Uterus (tissue), 4 donors: ENCODE measurements at places on chromosomes 3 and 15. TPM values are rescaled to one million over a fixed set of nuclear protein-coding genes. Genes with fewer than 3 reads are reported as not detected.

C2CD4B gene
- not detected for total RNA-seq

GPR87 gene
- 0.21 TPM for total RNA-seq

ZIC1 gene
- not detected for total RNA-seq

NCEH1 gene
- 5.8 TPM for total RNA-seq

LRTM1 gene
- total RNA-seq = not detected

FAM3D gene
- total RNA-seq = not detected

ZCWPW2 gene
- not detected for total RNA-seq

CTXN2 gene
- total RNA-seq = not detected

ARID3B gene
- 3.5 TPM for total RNA-seq

- no peak for DNase-seq
Observed at GRCh38 chr15:100658895-100659294, 56.5 kb downstream of the ASB7 start.

- no peak for DNase-seq
Observed at GRCh38 chr3:8824238-8824637, 54.8 kb upstream of the OXTR start.

DNA sequence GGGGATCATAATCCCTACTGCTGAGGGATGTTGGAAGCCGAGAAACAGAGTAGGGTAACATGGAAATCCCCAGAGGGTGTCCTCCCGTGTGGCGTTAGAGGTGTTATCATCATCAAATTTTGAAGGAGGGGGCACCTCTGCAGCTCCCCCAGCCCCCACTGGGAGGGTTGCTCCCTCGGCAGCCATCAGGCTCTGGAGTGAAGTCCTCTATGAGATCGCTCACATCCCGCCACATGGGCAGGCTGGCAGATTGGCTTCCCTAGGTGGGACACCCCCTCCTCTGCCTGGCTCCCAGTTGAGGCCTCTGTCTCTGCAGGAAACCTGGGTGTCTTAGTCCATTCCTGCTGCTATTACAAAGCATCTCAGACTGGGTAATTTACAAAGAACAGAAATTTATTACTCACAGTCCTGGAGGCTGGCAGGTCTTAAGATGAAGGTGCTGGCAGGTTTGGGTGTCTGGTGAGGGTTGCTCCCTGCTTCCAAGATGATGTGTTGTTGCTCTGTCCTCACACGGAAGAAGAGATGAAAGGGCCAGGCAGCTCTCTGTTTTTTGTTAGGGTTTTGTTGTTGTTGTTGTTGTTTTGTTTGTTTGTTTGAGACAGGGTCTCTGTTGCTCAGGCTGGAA, 120.5 kb downstream of the NUP210 start:
- DNase-seq = no peak

DNA sequence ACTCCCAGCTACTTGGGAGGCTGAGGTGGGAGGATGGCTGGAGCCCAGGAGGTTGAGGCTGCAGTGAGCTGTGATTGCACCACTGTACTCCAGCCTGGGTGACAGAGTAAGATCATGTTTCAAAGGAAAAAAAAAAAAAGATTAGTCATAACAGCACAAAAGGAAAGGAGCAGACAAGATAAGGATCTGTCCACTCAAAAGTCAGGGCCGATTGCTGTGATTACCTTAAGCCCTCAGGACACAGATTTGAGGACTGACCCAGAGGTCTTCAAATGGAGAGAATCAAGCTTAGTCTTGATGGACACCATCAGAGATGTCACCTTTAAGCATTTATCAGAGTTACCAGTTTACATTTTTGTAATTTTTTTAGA, 23.9 kb upstream of the HEG1 start:
- DNase-seq = no peak

GRCh38 chr3:19046440-19046839, 101.9 kb upstream of the KCNH8 start:
- DNase-seq = no peak

DNA sequence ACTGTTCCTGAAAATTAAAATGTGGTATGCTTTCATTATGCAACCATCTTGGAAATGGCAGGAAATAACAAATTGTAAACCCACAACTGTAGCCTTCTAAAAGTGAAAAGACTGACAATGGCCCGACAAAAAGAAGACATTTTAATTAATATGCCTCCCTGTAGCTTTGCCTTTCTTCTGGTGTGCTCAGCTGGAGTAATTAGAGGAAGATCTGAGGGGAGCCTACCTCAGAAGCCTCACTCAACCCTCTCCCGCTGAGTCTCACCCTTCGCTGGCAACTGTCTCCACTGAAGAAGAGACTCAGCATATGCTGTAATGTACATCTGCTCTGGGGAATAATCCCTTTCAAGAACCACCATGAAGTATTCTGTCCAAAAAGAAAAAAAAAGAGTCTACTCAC, 104.7 kb upstream of the SETMAR start:
- no peak for DNase-seq

DNA sequence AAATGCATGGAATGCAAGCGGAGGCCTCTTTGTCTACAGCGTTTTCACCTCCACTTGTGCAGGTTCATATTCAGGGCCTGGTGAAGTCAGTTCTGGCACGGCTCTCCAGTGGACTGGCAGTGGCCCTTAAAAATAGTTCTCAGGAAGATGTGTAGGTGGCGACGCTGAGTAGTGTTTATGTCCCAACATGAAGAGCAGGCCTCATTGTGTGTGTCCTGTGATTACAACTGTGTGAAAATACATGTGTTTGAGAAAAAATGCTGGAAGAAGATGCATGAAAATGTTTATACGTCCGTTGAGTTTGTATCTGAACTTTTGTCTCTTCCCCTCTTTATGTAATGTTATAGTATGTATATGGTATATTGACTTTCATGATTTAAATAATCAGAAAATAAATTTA, 7.2 kb downstream of the LIPC start:
- DNase-seq = no peak

DNA sequence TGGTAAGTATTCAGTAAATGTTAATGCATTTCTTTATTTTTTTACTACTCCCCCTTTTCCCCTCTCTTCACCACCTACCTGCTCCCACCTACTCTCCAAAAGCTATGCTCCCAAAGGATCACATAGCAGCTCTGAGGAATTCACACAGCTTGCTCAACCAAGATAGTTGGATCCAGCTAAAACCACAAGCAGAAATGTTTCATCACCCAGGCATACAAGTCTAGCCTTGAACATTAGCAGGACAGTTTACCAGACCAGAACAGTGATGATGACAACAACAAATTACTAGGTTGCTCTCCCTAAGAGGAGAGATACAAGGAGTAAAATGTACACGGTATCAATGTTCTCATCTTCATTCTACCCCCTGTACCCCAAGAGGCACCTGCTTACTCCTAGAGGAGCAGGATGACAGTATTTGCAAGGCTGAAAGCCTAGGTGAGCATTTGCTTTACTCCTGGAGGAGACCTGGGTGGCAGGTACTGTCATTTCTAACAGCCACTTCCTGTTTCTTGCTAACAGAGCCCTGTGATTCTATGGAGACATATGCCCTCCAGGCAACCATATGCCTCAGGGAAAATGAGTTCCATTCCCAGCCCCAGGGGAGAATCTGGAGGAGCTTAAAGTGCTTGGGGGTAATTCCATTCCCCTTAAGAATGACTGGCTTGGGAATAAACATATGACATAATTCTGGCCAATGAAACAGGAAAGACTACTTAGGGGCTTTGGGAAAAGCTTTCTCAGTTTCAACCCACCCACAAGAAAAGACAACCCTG, 237.5 kb downstream of the NTRK3 start:
- no peak for DNase-seq

GRCh38 chr3:188232656-188233055, 78.7 kb downstream of the LPP start:
- no peak for DNase-seq

DNA sequence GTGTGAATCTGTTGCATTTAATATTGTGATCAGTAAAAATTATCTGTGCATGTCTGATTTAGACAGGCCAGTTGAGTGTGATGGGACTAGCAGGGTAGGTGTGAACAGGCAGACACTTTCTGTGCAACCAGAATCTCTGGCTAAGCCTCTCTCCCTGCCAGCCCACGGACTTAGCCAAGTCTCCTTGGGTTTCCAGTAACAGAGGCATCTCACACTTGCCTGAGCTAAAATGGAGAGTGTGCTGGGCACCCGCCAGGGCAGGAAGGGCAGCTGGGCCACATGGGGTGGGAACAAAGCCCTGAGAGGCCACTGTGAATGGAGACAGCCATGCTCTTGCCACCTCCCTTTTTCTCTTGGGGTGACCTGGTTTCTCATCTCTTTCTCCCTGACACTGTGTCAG, 12.5 kb upstream of the RPS27L start:
- DNase-seq = no peak

DNA sequence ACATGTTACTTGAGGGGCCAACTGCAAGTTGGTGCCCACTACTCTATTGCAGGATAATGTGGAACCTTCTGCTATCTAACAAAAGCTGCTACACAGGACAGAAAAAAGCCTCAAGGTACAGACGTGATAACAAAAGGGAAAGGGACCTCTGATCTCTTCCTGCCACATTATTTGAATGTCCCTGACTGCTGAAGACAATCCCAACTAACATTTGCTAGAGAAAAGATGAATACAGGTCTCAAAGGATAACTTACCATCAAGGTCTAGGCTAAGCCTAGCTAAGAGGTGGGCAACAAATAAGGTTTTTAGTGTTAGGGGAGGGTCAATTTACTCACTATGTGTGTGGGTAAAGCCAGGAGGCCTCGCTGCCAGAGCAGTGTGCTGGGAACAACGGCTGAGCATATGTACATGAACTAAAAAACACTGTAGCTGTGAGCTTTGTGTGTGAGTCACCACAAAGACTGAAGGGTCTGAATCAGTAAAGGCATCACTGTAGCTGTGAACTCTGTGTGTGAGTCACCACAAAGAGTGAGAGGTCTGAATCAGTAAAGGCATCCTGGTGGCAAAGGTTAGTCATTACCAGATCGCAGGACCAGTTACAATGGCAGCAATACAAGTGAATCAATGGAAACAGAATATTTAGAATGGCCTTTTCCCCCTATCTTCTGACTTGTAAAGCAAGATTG, 111.7 kb downstream of the LMLN start:
- no peak for DNase-seq

DNA sequence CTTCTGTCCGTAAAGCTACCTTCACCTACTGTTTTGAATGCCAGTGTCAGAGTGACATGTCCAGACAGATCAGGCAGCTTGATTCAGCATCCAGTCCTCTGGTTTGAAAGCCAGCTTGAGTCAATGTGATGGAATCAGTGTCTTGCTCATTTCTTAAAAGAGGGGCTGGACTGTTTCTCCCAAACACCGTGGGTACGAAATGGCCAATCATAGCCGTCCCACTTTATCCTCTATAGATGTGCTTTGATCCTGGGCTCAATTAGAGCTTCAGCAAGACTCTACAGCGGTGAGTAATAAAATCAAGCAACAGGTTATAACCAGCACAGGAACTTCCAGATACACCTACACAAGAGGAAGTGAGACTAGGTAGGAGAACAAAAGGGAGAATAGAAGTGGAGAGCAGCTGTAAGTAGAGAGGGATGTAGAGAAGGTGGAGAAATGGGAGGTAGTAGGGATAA, 17.0 kb upstream of the OR5K1 start:
- DNase-seq = no peak

GRCh38 chr3:120983321-120983665, 75.3 kb downstream of the STXBP5L start:
- DNase-seq = no peak

DNA sequence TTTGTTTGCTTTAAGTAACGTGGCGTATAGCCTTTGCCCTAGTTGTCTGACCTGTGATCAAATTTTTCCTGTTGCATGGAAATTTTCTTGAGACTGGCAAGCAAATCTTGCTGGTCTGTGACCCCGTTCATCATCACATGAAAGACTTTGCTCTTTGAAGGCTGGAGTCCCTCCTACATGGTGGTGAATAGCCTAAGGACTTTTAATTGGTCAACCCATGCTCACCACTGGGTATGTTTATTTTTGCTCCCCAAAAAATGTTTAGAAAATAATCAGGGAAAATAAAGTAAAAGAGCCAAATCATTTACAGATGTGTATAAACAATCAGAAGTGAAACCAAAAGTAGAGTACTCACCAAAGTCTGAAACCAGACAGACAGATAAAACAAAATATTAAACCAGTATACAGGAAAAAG, 1075.3 kb upstream of the ALCAM start:
- DNase-seq = no peak

DNA sequence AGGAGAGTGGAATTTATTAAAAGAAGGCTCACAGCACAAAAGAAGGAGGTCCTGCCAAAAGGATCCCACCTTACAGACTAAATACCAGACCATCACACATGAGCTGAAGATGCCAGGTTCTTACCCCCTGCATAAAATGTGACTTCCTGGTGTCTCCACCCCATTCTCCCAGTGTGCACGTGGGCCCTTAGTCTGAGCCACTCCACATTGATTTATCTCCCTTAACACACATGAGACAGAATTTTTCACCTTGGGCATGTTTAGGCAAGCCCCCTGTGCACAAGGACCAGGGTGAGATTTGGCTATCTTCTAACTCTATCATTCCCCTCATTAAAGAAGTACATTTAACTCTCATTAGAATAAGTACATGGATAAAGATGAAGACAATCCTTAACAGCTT, 916.7 kb downstream of the PLOD2 start:
- DNase-seq = no peak

DNA sequence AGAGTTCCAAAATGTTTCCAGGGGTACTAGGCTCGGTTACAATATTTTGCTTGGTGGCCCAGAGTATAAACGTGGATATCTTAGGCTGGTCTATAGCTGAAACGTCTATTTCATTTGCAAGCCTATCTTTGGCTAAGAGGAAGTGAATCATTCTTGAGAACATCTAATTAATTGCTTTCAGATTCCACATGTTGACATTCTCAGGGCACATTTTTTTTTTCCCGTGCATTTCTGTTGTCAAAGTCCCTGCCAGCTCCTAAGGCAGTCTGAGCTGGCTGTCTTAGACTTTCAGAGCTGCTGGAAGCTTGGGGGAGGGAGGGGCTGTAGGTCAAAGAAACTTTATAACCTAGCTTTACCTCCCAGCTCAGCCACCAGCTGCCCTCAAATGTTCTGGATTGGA, 23.2 kb upstream of the LAMP3 start:
- DNase-seq = no peak

DNA sequence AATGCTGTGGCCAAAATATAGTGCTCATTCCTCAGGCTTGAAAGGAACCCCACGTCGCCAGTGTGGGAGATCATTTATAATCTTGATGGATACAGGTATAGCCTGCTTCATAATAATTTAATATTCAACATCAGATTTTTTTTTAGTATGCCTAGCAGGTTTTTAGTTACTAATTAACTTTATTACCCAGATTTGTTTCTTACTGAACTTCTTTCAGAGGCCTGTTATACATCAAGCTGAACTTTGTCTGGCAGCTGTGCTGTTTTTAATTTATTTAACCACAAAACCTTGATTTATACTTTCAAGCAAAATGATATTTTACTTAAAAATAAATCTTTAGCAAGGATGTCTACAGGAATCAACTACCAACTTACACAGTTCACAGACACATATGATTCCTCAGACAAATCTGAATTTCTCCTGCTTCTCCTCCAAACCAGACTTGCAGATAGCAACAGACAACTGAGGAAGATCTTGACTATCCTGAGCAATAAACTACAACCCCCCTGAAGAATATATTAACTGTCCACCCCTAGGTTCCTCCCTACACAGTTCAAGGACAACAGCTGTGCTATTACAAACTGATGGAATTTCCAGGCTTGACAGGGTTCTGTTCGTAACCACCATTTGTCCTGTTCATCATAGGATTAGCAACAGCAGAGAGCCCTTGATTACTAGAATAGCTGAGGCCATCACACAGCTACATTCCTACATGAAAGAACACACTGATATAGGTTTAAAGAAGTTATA, 610 bp downstream of the MAP4 start:
- no peak for DNase-seq
